ENCODE measurements at places on chromosomes 7 and 10. TPM values are rescaled to one million over a fixed set of nuclear protein-coding genes. Genes with fewer than 3 reads are reported as not detected.

- DNase-seq = no peak
Observed at GRCh38 chr10:95459446-95460045, 101.6 kb downstream of the SORBS1 start.

- DNase-seq = no peak
Observed at GRCh38 chr10:50426485-50426884, 175.2 kb upstream of the ASAH2 start.

Gene LRGUK
- 0.36 TPM for total RNA-seq

- DNase-seq = no peak
Observed at GRCh38 chr10:111148440-111148839, 71.6 kb downstream of the ADRA2A start.

DNA sequence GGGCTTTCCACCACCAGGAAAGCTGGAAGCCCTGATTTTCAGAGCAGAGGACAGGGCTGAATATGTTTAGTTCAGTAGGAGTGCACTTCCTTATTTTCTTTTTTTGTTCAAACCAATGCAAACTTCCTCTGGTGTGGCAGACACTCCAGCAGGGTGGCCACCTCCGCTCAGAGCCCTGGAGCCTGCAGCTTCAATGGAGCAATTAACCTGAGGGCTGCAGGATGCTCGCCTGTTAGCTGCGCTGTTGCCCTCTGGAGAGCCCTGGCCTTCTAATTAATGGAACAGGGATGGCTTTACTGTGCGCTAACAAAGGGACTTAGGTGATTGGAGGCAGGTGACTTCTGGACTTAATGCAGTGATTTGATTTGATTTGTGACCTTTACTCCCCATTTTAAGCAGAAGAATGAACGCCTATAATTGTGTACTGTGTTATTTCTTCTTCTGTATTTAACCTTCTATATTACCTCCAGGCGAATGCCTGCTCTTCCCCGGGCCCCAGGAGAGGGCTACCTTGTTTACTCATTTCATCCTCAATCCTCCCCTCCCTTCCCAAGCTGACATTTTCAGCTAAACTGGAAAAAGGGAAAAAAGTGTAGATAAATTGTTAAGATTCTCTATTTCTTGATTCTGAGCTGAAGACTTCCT, 123.0 kb upstream of the CTBP2 start:
- no peak for DNase-seq

DNA sequence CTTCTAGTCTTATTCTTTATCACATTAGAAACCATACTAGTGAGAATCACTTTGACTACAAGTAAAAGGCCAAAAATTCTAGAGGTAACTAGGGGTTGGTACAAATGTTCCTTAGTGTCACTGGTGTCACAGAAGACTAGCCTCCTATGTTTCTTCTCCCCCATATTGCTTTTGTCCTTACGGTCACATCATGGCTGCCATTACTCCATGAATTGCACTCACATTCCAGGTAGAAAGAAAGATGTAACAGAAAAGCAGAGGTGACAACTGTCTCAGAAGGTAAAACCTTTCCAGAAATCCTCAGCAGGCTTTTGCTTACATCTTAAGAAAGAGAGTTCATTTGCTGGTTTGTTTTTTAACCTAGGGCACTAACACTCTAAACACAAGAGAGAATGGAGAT, 42.9 kb downstream of the USP6NL start:
- no peak for DNase-seq
